ENCODE measurements at places on chromosomes 7 and 10. TPM values are rescaled to one million over a fixed set of nuclear protein-coding genes. Genes with fewer than 3 reads are reported as not detected.

PILRA gene
- total RNA-seq: 18.8 TPM

AKR1B15 gene
- not detected for total RNA-seq

SPDYE5 gene
- not detected for total RNA-seq

ANKRD30A gene
- total RNA-seq: not detected

PAX2 gene
- 102 TPM for total RNA-seq

PSPH gene
- 9.0 TPM for total RNA-seq

DNA sequence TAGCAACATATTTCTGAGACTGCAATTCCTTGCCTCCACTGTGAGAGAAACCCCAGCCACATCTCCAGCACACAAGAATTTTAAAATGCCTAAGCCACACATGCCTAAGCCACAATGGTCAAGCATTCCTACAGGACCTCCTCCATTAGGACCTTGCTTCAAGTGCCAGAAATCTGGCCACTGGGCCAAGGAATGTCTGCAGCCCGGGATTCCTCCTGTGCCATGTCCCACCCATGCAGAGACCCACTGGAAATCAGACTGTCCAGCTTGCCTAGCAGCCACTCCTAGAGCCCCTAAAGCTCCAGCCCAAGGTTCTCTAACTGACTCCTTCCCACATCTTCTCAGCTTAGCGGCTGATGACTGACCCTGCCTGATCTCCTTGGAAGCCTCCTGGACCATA, 117.5 kb downstream of the AHR start:
- no peak overlapping the region for H3K4me3 ChIP-seq
- DNase-seq: no peak
- H3K4me1 ChIP-seq: no peaks in the 10 kb centered on the region
- no peaks in the 10 kb centered on the region for H3K36me3 ChIP-seq
- H3K27ac ChIP-seq: no peak overlapping the region

GRCh38 chr10:133379801-133380666, 972 bp downstream of the PAOX start:
- no peaks in the 10 kb centered on the region for H3K27me3 ChIP-seq
- no peak overlapping the region for H3K4me3 ChIP-seq
- no peak for DNase-seq
- H3K27ac ChIP-seq: no peak overlapping the region
- no peaks in the 10 kb centered on the region for H3K4me1 ChIP-seq

- no peaks in the 10 kb centered on the region for H3K36me3 ChIP-seq
- H3K27me3 ChIP-seq: no peaks in the 10 kb centered on the region
- no peaks in the 10 kb centered on the region for H3K4me1 ChIP-seq
- no peak overlapping the region for H3K4me3 ChIP-seq
Measured at GRCh38 chr10:3754727-3755439, 30.1 kb downstream of the KLF6 start.

- H3K27ac ChIP-seq: peak overlapping the region; percentile 98
- H3K27me3 ChIP-seq: no peaks in the 10 kb centered on the region
- no peaks in the 10 kb centered on the region for H3K4me1 ChIP-seq
- DNase-seq: peak; percentile 100
- H3K4me3 ChIP-seq: peak overlapping the region; percentile 79
Measured at GRCh38 chr7:152463709-152464311, 28.0 kb upstream of the KMT2C start.

DNA sequence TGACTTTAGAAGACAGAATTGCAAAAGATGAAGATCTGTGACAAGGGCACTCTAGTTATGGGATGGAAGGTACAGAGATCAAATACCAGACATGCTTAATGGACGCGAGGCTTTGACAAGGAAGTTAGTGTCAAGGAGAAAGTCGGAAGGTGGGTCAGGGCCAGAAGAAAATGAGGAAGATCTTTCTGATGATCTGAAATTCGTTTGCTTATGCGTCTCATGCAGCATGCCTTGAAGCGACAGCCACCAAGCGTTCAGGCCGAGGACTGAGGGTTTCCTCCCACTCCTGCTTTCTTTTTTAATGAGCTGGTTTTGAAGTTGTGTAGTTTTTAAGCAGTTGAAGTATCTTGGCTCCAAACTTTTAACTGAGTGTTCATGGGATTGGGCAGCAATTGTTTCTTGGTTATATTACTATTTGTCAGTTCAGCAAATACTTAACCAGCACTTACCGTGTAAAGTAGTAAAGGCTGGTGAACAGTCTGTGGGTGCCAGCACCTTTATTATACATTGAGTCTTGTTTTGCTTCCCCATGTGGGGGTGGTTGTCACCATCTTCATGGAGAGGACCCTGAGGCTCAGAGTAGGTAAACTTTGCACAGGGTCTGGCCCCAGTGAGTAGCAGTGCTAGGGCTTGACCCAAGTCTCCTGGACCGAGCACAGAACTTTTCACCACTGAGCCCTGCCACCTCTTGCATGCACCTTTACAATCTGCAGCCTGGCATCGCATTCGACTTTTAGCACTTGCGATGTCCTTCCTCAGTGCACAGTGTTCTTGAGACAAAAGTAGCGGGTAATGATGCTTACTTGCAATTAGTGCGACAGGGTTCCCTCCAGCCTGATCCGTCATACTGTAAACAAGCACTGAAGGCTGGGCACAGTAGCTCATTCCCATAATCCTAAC, 14.3 kb upstream of the BHLHA15 start:
- no peak for DNase-seq
- H3K27ac ChIP-seq: no peak overlapping the region
- H3K36me3 ChIP-seq: peaks cover 14% of the 10 kb centered on the region
- H3K4me1 ChIP-seq: no peaks in the 10 kb centered on the region
- no peak overlapping the region for H3K4me3 ChIP-seq

DNA sequence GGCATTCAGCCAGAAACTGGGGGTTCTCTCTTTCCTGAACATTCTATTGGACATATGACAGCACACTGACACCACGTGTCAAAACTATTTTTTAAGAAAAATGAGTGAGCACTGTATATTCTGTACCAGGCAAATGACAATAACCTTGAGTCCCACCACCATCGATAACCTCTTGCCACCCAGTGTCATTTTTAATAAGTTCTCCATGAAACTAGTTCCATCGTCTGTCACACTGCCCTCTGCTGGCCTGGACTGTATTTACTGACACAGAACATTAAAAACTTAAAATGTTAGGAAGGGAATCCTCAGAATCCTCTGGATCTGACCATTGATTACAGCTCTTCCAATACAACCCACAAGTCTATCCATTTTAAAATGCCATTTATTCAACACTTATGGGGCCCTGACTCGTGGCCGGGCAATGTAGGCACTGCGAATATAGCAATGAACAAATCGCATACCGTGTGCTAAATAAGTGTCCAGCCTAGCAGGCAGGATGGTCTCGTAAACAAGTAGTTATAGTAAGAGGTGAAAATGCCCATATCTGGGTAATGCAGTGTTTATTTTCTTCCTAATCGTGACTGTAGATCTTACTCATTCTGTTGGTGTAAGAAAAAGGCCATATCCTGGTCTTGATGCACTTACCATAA, 35.9 kb upstream of the CACNB2 start:
- no peaks in the 10 kb centered on the region for H3K4me1 ChIP-seq
- no peak overlapping the region for H3K4me3 ChIP-seq
- no peaks in the 10 kb centered on the region for H3K36me3 ChIP-seq
- H3K27me3 ChIP-seq: no peaks in the 10 kb centered on the region

DNA sequence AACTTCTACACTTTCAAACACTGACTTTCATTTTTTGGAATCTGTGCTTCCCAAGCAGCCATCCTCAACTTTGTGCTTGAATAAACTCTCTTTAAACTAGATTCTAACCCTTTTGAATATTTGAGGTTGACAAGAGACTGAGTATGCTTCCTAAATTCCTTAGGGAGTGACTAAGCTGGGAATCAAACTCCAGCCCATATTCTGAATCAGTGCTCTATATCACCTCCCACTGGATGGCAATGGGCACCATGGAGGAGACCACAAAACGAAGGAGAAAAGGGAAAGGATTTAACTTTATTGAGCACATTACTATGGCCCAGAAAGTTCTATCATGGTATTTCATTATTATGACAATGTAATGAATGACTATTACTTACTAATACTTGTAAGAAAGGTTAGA, 17.2 kb upstream of the SLC26A4 start:
- no peak for DNase-seq
- H3K36me3 ChIP-seq: no peaks in the 10 kb centered on the region
- H3K4me1 ChIP-seq: peaks cover 4% of the 10 kb centered on the region
- H3K27me3 ChIP-seq: no peaks in the 10 kb centered on the region

GRCh38 chr10:12819071-12819470, 182.4 kb downstream of the CCDC3 start:
- H3K27ac ChIP-seq: no peak overlapping the region
- H3K36me3 ChIP-seq: peaks cover 3% of the 10 kb centered on the region

- no peaks in the 10 kb centered on the region for H3K4me1 ChIP-seq
- no peak for DNase-seq
- no peak overlapping the region for H3K27ac ChIP-seq
- no peaks in the 10 kb centered on the region for H3K36me3 ChIP-seq
Measured at GRCh38 chr10:69268761-69269416, 9.4 kb upstream of the HK1 start.

DNA sequence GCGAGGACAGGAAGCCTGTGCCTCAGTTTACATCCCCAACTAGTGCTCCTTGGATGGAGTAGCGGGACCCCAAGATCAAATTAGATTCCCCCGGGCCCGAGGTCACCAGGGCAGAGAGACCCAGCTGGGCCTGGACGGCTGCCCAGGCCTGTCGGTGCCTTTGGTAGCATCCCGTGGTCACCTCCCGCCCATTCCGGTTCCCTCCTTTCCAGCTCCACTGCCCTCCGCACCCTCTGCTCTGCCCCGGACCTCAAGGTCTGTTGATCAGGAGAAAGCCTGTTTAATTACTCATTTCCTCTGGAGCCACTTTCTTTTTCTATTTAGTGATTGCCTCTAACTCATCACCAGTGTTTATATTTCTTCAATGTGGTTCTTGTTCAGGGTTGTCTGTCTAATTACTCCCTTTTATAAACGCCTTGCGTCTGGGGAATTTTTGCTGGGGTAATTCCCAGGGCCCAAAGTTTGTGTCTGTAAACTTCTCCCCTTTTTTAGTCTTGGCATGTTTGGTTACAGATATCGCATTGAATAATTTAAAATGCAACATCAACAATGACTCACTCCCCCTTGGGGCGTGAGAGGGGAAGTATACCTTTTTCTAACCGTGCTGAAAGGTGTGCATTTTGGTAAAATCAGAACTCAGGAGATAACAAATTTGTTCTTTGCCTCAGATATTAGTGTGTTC, 1.9 kb downstream of the FOXK1 start:
- peak overlapping the region; percentile 98 for H3K27ac ChIP-seq
- H3K4me1 ChIP-seq: no peaks in the 10 kb centered on the region
- no peaks in the 10 kb centered on the region for H3K36me3 ChIP-seq
- peak overlapping the region; percentile 55 for H3K4me3 ChIP-seq
- no peaks in the 10 kb centered on the region for H3K27me3 ChIP-seq

DNA sequence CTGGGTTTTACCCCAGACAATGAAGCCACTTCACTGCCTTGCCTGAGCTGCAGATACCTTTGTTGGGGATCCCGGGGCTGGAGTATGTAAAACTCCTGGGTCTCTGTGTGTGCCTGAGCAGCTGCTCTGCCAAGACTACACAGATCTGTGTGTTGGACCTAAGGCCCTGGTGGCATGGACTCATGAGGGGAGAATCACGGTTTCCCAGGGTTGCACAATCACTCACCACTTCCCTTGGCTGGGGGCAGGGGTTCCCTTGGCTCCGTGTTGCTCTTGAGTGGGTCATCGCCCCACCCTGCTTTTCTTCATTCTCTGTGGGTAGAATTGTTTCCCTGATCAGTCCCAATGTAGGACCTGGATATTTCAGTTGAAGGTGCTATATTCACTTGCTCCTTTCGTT, 13.9 kb upstream of the TBATA start:
- H3K27me3 ChIP-seq: no peaks in the 10 kb centered on the region
- H3K4me1 ChIP-seq: no peaks in the 10 kb centered on the region
- H3K36me3 ChIP-seq: no peaks in the 10 kb centered on the region
- H3K27ac ChIP-seq: no peak overlapping the region

DNA sequence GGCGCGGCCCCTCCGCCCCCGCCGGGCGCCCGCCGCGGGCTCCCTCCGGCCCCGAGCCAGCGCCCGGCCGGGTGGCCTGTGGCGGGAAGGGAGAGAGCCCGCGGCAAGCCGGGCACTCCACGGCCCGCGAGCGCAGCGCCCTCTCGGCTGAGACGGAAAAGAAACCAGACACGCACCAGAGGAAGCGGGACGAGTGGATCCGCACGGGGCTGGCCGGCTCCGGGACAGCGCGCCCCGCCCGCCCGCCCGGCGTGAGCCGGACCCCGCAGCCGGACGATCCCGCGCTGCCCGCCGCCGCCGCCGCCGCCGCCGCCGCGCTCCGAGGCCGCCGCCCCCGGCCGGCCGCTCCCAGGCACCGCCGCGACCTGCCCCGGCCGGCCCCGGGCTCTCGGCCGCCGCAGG, 300 bp downstream of the ARHGAP21 start:
- no peaks in the 10 kb centered on the region for H3K36me3 ChIP-seq
- peak overlapping the region; percentile 82 for H3K4me3 ChIP-seq
- no peak for DNase-seq
- H3K4me1 ChIP-seq: peaks cover 16% of the 10 kb centered on the region
- H3K27ac ChIP-seq: peak overlapping the region; percentile 97

- H3K27ac ChIP-seq: no peak overlapping the region
- no peaks in the 10 kb centered on the region for H3K27me3 ChIP-seq
- no peak for DNase-seq
- no peak overlapping the region for H3K4me3 ChIP-seq
- H3K4me1 ChIP-seq: no peaks in the 10 kb centered on the region
Measured at GRCh38 chr10:103575416-103576075, 82.0 kb downstream of the NEURL1 start.

- no peaks in the 10 kb centered on the region for H3K27me3 ChIP-seq
- H3K27ac ChIP-seq: no peak overlapping the region
- no peaks in the 10 kb centered on the region for H3K4me1 ChIP-seq
- DNase-seq: no peak
Measured at GRCh38 chr7:7519056-7519455, 16.6 kb downstream of the COL28A1 start.

DNA sequence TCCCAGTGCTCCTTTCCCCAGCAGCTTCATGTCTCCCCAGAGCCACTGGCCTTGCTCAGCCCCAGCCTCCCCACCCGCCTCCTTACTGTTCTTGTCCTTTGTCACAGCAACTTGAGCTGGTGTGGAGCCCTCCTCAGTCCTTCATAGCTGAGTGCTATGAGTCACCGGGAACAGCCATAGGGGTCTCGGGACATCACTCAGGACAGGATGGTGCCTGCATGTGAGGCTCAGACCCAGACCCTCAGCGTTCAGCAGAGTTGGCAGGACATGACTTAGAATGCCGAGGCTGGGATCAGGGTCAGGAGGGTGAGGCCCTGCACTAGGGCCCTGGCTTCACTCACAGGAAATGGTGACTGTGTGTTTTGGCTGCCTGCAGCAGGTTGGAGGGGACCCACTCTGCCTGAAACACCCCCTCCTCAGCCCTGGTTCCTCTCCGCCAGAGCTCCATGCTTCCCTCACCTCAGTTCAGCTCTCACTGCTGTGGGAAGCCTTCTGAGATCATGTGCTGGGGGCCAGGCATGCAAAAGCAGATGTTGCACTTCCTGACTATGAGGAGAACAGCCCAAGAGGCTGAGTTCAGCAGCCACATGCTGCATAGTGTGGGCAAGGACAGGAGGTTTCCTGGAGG, 40.7 kb upstream of the GJD4 start:
- no peak overlapping the region for H3K4me3 ChIP-seq
- H3K27me3 ChIP-seq: no peaks in the 10 kb centered on the region
- DNase-seq: no peak
- peaks cover 4% of the 10 kb centered on the region for H3K36me3 ChIP-seq
- no peaks in the 10 kb centered on the region for H3K4me1 ChIP-seq
- H3K27ac ChIP-seq: no peak overlapping the region

GRCh38 chr7:2131341-2131740, 101.4 kb downstream of the MAD1L1 start:
- DNase-seq: no peak
- no peak overlapping the region for H3K27ac ChIP-seq
- no peaks in the 10 kb centered on the region for H3K36me3 ChIP-seq
